ENCODE measurements at places on chromosomes 1 and 21. TPM values are rescaled to one million over a fixed set of nuclear protein-coding genes. Genes with fewer than 3 reads are reported as not detected.

Gene RGS2
- total RNA-seq: 26.5 TPM

Gene GON4L
- total RNA-seq: 31.6 TPM

Gene DNASE2B
- total RNA-seq: not detected

Gene TNFRSF9
- total RNA-seq: 9.0 TPM

GRCh38 chr1:72942008-72942407 lies 659.7 kb upstream of the NEGR1 start:
- H3K27me3 ChIP-seq: no peaks in the 10 kb centered on the region
- H3K27ac ChIP-seq: no peak overlapping the region
- no peaks in the 10 kb centered on the region for H3K36me3 ChIP-seq
- H3K4me3 ChIP-seq: no peak overlapping the region

- peaks cover 61% of the 10 kb centered on the region for H3K4me1 ChIP-seq
- peak overlapping the region; percentile 7 for H3K4me3 ChIP-seq
- H3K27ac ChIP-seq: no peak overlapping the region
- no peaks in the 10 kb centered on the region for H3K36me3 ChIP-seq
- peak; percentile 66 for DNase-seq
Measured at GRCh38 chr1:94843430-94843829, 23.3 kb downstream of the SLC44A3 start.

- no peaks in the 10 kb centered on the region for H3K4me1 ChIP-seq
- no peak overlapping the region for H3K27ac ChIP-seq
- no peak for DNase-seq
- H3K27me3 ChIP-seq: no peaks in the 10 kb centered on the region
- H3K4me3 ChIP-seq: no peak overlapping the region
Measured at GRCh38 chr1:187715483-187715882, 886.7 kb downstream of the PLA2G4A start.

Gene FCRL6
- 0.33 TPM for total RNA-seq

- H3K4me1 ChIP-seq: no peaks in the 10 kb centered on the region
- no peak overlapping the region for H3K4me3 ChIP-seq
- H3K27me3 ChIP-seq: no peaks in the 10 kb centered on the region
- no peaks in the 10 kb centered on the region for H3K36me3 ChIP-seq
Measured at GRCh38 chr1:162992945-162993344, 76.2 kb upstream of the RGS4 start.

Gene ARHGEF10L
- 1.9 TPM for total RNA-seq

Gene ANGPTL1
- 3.9 TPM for total RNA-seq

- no peak overlapping the region for H3K27ac ChIP-seq
- H3K4me1 ChIP-seq: no peaks in the 10 kb centered on the region
- no peaks in the 10 kb centered on the region for H3K27me3 ChIP-seq
- H3K4me3 ChIP-seq: no peak overlapping the region
- DNase-seq: no peak
Measured at GRCh38 chr1:12251442-12251841, 21.6 kb downstream of the VPS13D start.

Gene ANGPTL3
- total RNA-seq: not detected

Gene HRNR
- total RNA-seq: under 0.01 TPM

- peaks cover 25% of the 10 kb centered on the region for H3K4me1 ChIP-seq
- peak overlapping the region; percentile 84 for H3K4me3 ChIP-seq
- peak; percentile 57 for DNase-seq
- H3K27me3 ChIP-seq: no peaks in the 10 kb centered on the region
- H3K36me3 ChIP-seq: peaks cover 8% of the 10 kb centered on the region
Measured at GRCh38 chr1:200409203-200409760, 554 bp downstream of the ZNF281 start.

DNA sequence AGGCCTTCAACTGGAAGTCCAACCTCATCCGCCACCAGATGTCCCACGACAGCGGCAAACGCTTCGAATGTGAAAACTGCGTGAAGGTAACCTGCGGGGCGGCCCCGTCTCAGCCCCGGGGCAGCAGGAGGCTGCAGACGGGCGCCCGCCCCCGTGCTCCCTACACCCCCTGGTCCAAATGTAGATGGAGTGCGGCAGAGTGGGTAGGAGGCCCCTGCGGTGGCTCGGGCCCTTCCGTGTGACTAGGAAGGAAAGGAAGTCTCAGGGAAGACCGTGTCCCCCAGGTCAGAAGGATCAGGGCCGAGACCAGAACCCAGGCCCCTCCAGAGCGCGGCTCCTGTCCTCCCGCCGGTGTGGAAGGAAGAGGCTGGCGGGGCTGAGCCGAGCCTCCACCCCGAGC lies 49.7 kb upstream of the ARHGEF16 start:
- no peak for DNase-seq
- no peaks in the 10 kb centered on the region for H3K4me1 ChIP-seq
- no peak overlapping the region for H3K4me3 ChIP-seq
- H3K27ac ChIP-seq: no peak overlapping the region
- H3K27me3 ChIP-seq: no peaks in the 10 kb centered on the region

- H3K36me3 ChIP-seq: no peaks in the 10 kb centered on the region
- no peaks in the 10 kb centered on the region for H3K27me3 ChIP-seq
- H3K4me3 ChIP-seq: no peak overlapping the region
Measured at GRCh38 chr1:91655912-91656449, 155.3 kb downstream of the CDC7 start.

GRCh38 chr1:81607924-81608323 lies 192.8 kb upstream of the ADGRL2 start:
- no peaks in the 10 kb centered on the region for H3K36me3 ChIP-seq
- H3K4me1 ChIP-seq: no peaks in the 10 kb centered on the region
- DNase-seq: no peak
- no peak overlapping the region for H3K4me3 ChIP-seq

Gene TMPRSS2
- total RNA-seq: 0.99 TPM

GRCh38 chr1:186671136-186671825 lies 8.9 kb downstream of the PTGS2 start:
- DNase-seq: no peak
- H3K4me3 ChIP-seq: no peak overlapping the region
- no peaks in the 10 kb centered on the region for H3K27me3 ChIP-seq
- no peaks in the 10 kb centered on the region for H3K36me3 ChIP-seq
- no peak overlapping the region for H3K27ac ChIP-seq

DNA sequence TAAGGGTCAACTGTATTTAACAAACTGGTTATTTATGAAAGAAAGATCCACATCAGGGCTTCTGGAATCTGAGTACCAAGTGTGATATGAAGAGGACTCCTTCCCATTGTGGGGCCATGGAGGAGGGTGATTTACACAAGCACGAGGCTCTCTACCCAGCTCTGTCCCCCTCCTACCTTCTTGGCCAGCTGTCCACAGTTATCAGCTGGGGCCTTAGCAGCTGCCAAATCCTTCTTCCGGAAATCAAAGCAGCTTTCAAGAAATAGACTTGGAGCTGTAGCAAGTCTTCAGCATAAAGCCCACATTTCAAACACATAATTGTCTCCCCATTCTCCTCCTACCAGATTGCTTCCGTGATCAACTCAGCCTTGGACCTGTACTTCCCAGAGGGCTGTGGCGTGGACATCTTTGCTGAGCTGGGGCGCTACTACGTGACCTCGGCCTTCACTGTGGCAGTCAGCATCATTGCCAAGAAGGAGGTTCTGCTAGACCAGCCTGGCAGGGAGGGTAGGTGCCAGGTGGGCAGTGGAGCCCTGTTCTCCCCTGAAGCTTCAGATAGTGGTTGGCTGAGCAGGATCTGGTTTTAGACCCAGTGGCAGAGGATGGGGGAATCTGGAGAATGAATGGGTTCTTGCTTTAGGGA lies 15.5 kb downstream of the AZIN2 start:
- H3K4me1 ChIP-seq: peaks cover 15% of the 10 kb centered on the region
- no peaks in the 10 kb centered on the region for H3K36me3 ChIP-seq
- H3K27ac ChIP-seq: no peak overlapping the region
- H3K27me3 ChIP-seq: no peaks in the 10 kb centered on the region
- H3K4me3 ChIP-seq: no peak overlapping the region

Data from thymus (tissue), 14 donors.